T-cell (primary cell): ENCODE measurements at places on chromosomes 5 and 9. TPM values are rescaled to one million over a fixed set of nuclear protein-coding genes. Genes with fewer than 3 reads are reported as not detected.

Gene MYMK
- total RNA-seq = not detected

Gene MYOZ3
- not detected for total RNA-seq

Gene ANKRD20A1
- not detected for total RNA-seq

Gene ARID3C
- not detected for total RNA-seq

GRCh38 chr9:98809311-98810101 lies 2.0 kb downstream of the GALNT12 start:
- DNase-seq = no peak
- no peaks in the 10 kb centered on the region for H3K27me3 ChIP-seq
- no peak overlapping the region for H3K4me3 ChIP-seq

DNA sequence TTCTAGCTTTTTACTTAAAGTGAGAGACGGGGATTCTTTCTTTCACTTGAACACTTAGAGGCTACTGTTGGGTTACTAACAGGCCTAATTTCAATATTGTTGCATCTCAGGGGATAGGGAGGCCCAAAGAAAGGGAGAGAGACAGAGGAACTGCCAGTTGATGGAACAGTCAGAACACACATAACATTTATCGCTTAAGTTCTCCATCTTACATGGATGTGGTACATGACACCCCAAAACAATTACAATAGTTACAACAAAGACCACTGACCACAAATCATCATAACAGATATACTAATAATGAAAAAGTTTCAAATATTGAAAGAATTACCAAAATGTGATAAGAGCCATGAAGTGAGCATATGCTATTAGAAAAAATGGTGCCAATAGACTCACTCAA lies 4.3 kb upstream of the RIC1 start:
- no peak overlapping the region for H3K4me3 ChIP-seq
- no peak for DNase-seq
- H3K36me3 ChIP-seq = no peaks in the 10 kb centered on the region
- peak overlapping the region; percentile 11 for H3K27ac ChIP-seq
- H3K27me3 ChIP-seq = no peaks in the 10 kb centered on the region

DNA sequence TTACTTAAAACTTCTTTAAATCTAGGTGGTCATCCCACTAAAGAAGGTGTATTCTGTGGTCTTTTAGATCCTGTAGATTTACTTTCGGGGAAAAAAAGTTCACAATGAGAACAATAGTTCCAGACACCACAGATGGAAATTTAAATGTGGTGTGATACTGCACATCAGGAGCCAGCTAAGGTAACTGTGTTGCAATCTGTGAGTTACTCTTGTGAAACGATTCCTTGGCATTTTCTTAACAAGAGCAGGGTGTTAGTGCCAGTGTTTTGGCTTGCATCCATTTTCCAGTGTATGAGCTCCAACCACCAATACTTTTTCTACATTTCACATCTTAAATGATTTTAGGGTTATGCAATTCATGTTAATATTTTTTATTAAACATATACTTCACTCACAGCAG lies 674.5 kb downstream of the CETN3 start:
- DNase-seq = no peak
- no peak overlapping the region for H3K4me3 ChIP-seq
- H3K4me1 ChIP-seq = no peaks in the 10 kb centered on the region
- no peaks in the 10 kb centered on the region for H3K36me3 ChIP-seq
- H3K27me3 ChIP-seq = no peaks in the 10 kb centered on the region

- no peaks in the 10 kb centered on the region for H3K36me3 ChIP-seq
- DNase-seq = no peak
- no peak overlapping the region for H3K27ac ChIP-seq
- peaks cover 12% of the 10 kb centered on the region for H3K27me3 ChIP-seq
- H3K4me1 ChIP-seq = no peaks in the 10 kb centered on the region
- no peak overlapping the region for H3K4me3 ChIP-seq
Measured at GRCh38 chr9:115111874-115112273, 6.1 kb downstream of the TNC start.

GRCh38 chr5:135007749-135008363 lies 26.2 kb downstream of the PITX1 start:
- no peak overlapping the region for H3K27ac ChIP-seq
- no peaks in the 10 kb centered on the region for H3K4me1 ChIP-seq
- H3K4me3 ChIP-seq = no peak overlapping the region
- DNase-seq = no peak

DNA sequence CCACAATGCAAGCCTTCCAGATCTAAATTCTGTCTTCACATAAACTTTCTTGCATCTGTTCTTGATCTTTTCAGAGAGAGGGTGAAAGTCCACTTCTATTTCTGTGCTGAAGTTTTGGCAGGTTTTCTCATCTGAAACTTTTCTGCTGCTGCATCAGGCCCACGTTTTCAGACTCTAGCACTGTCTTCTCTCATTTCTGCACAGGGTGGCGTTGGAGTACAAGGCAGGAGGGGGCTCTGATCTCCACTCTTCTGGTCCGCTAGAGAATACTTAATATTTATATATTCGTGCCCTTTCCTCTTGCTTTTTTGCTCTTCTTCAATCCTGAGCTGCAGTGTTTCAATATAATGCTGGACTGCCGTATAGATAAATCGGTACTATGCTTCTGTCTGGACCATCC lies 204.0 kb upstream of the PRDM9 start:
- H3K27ac ChIP-seq = no peak overlapping the region
- H3K4me3 ChIP-seq = no peak overlapping the region
- H3K36me3 ChIP-seq = no peaks in the 10 kb centered on the region
- no peak for DNase-seq

- H3K27ac ChIP-seq = no peak overlapping the region
- H3K27me3 ChIP-seq = peaks cover 6% of the 10 kb centered on the region
- no peak for DNase-seq
- no peaks in the 10 kb centered on the region for H3K36me3 ChIP-seq
Measured at GRCh38 chr5:88130211-88130815, 138.3 kb downstream of the TMEM161B start.

GRCh38 chr5:137611794-137612435 lies 112.8 kb upstream of the SPOCK1 start:
- no peak overlapping the region for H3K27ac ChIP-seq
- H3K27me3 ChIP-seq = peaks cover 6% of the 10 kb centered on the region
- DNase-seq = no peak
- no peaks in the 10 kb centered on the region for H3K4me1 ChIP-seq
- H3K36me3 ChIP-seq = no peaks in the 10 kb centered on the region

DNA sequence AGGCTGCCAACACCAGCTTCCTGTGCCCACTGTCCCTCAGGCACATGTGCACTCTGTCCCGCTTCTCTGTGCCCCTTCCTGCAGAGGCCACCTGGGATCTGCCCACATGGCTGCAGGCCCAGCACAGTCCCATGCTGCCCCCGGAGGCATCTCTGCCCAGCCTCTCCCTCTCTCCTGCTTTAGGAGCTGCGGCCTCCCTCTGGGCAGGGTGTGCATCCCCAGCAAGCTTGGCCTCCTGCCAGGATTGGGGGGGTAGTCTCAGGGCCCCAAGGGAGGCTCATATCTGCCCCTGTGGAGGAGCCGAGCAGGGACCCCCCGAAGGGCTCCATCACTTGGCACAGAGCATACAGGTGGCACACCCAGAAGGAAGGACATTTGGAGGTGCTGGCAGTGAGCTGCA lies 24.8 kb downstream of the FLT4 start:
- no peaks in the 10 kb centered on the region for H3K36me3 ChIP-seq
- no peak overlapping the region for H3K27ac ChIP-seq
- peaks cover 13% of the 10 kb centered on the region for H3K27me3 ChIP-seq
- peaks cover 17% of the 10 kb centered on the region for H3K4me1 ChIP-seq
- DNase-seq = no peak
- no peak overlapping the region for H3K4me3 ChIP-seq

- H3K27me3 ChIP-seq = no peaks in the 10 kb centered on the region
- H3K4me1 ChIP-seq = peaks cover 3% of the 10 kb centered on the region
- no peak overlapping the region for H3K27ac ChIP-seq
Measured at GRCh38 chr5:53008751-53009150, 19.6 kb downstream of the ITGA2 start.

- no peak for DNase-seq
- peaks cover 17% of the 10 kb centered on the region for H3K27me3 ChIP-seq
- no peaks in the 10 kb centered on the region for H3K4me1 ChIP-seq
- H3K36me3 ChIP-seq = no peaks in the 10 kb centered on the region
Measured at GRCh38 chr5:170788626-170789304, 5.2 kb downstream of the GABRP start.

- H3K4me3 ChIP-seq = no peak overlapping the region
- H3K27me3 ChIP-seq = no peaks in the 10 kb centered on the region
- H3K36me3 ChIP-seq = no peaks in the 10 kb centered on the region
- H3K4me1 ChIP-seq = no peaks in the 10 kb centered on the region
- peak overlapping the region; percentile 67 for H3K27ac ChIP-seq
Measured at GRCh38 chr9:21001581-21001980, 29.9 kb downstream of the HACD4 start.

- no peak overlapping the region for H3K4me3 ChIP-seq
- peaks cover 47% of the 10 kb centered on the region for H3K27me3 ChIP-seq
- no peak for DNase-seq
Measured at GRCh38 chr5:989961-990530, 18.6 kb upstream of the NKD2 start.

- no peak for DNase-seq
- no peak within 1 kb of the TSS for H3K27ac ChIP-seq
- H3K36me3 ChIP-seq = no peaks in the 10 kb centered on the region
- H3K4me3 ChIP-seq = no peak within 1 kb of the TSS
Measured at GRCh38 chr5:97142521-97143254, at the start of gene LIX1. Gene LIX1, minus strand, starts transcription at chr5:97142611. Its CDS starts 35 bp downstream, at chr5:97142576.

- H3K27me3 ChIP-seq = no peaks in the 10 kb centered on the region
- no peaks in the 10 kb centered on the region for H3K36me3 ChIP-seq
- H3K4me1 ChIP-seq = peaks cover 6% of the 10 kb centered on the region
- H3K4me3 ChIP-seq = no peak overlapping the region
- DNase-seq = no peak
Measured at GRCh38 chr5:61334868-61335615, 3.0 kb downstream of the ZSWIM6 start.

DNA sequence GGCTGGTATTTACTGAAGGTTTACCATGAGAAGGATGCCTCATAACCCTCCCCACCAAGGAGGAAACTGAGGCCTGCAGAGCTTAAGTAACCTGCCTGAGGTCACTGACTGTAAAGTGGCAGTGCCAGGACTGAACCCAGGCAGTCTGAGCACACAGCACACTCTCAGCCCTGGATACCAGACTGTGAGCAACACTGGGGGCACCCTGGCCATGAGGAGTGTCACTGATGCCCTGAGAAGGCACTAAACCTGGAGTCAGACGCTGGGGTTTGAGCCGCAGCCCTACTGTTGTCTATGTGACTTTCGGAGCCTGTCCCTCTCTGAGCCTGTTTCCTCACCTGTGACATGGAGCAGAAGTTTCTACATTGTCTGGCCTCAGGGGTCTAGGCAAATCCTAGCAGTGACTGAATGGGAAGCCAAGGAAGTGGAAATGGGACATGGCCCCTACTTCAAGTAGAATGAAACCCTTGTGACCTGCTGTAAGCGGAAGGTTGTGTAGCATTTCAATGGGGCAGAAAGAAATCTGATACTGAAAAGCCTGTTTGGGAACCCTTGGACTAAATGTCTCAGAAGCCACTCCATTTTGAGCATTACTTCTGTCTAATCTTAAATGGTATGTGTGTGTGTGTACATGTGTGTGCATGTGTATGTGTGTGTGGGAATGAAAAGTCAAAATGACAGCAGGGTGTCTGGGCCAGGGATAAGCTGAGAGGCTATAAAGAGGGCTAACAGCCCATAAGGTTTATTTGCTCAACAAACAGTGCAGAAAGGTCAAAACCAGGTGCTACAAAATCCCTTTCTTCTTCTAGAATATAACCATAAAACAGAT lies 36.0 kb downstream of the B4GALT1 start:
- no peak overlapping the region for H3K4me3 ChIP-seq
- peaks cover 47% of the 10 kb centered on the region for H3K4me1 ChIP-seq
- no peaks in the 10 kb centered on the region for H3K27me3 ChIP-seq
- no peak for DNase-seq

GRCh38 chr5:72204946-72205345 lies 97.7 kb downstream of the MAP1B start:
- no peaks in the 10 kb centered on the region for H3K27me3 ChIP-seq
- no peaks in the 10 kb centered on the region for H3K4me1 ChIP-seq
- no peak overlapping the region for H3K4me3 ChIP-seq
- no peak overlapping the region for H3K27ac ChIP-seq
- no peak for DNase-seq

DNA sequence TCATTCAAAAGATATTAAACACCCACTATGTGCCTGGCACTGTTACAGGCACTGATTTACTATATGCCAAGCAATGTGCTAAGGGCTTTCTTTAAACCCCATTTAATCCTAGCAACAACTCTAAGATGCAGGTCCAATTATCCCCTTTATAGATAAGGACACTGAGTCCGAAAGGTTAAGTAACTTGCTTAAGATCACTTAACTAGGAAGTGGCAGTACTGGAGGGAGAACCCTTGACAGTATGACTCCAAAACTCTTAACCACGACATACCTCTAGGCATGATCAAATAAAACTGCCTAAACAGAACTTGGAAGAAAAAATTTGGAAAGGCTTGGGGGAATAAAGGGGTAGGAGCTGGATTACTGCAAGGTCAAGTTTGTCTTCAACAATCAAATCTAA lies 1.7 kb downstream of the RAB14 start:
- H3K27ac ChIP-seq = no peak overlapping the region
- no peaks in the 10 kb centered on the region for H3K36me3 ChIP-seq
- peaks cover 35% of the 10 kb centered on the region for H3K4me1 ChIP-seq
- no peak for DNase-seq

DNA sequence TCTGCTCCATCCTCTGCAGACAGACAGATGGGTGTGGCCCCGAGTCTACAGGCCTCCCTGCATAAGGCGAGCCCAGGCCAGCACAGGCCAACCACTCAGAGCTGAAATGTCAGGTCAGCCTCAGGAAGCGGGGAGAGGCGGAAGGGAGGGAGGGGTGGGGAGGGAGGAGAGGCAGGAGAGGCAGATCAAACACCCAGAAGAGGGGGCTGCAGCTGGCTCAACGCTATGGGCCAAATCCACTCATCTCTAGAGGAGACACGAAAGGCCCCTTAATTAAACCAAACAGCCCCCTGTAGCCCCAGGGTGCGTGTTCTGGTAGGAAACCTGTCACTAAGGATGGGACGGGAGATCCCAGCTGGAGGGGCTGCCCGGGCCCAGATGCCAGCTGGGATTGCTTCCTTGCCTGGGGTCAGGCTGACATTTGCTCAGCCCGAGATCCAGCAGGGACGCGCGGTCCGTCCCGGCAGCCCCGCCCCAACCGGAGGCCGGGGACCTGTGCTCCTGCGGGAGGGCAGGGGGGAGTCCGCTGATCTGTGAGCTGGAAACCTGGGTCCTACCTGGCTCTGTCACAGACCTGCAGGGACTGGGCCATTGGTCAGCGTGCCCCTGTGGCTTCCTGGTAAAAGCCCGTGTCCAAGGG lies 97.2 kb upstream of the SARDH start:
- H3K27me3 ChIP-seq = no peaks in the 10 kb centered on the region
- no peak overlapping the region for H3K4me3 ChIP-seq
- no peak overlapping the region for H3K27ac ChIP-seq
- no peaks in the 10 kb centered on the region for H3K36me3 ChIP-seq

GRCh38 chr9:134061688-134062371 lies 6.0 kb downstream of the BRD3 start:
- peaks cover 3% of the 10 kb centered on the region for H3K36me3 ChIP-seq
- no peak for DNase-seq
- H3K4me3 ChIP-seq = no peak overlapping the region
- peaks cover 8% of the 10 kb centered on the region for H3K4me1 ChIP-seq

- H3K36me3 ChIP-seq = no peaks in the 10 kb centered on the region
- H3K4me1 ChIP-seq = no peaks in the 10 kb centered on the region
- H3K27me3 ChIP-seq = no peaks in the 10 kb centered on the region
- H3K4me3 ChIP-seq = no peak overlapping the region
Measured at GRCh38 chr5:17619354-17619753, 9.2 kb downstream of the TAF11L12 start.

GRCh38 chr9:75601280-75601679 lies 289.2 kb upstream of the PCSK5 start:
- DNase-seq = no peak
- no peaks in the 10 kb centered on the region for H3K4me1 ChIP-seq
- no peaks in the 10 kb centered on the region for H3K27me3 ChIP-seq
- no peak overlapping the region for H3K4me3 ChIP-seq
- no peak overlapping the region for H3K27ac ChIP-seq
